ENCODE measurements at places on chromosomes 13 and 19.

DNA sequence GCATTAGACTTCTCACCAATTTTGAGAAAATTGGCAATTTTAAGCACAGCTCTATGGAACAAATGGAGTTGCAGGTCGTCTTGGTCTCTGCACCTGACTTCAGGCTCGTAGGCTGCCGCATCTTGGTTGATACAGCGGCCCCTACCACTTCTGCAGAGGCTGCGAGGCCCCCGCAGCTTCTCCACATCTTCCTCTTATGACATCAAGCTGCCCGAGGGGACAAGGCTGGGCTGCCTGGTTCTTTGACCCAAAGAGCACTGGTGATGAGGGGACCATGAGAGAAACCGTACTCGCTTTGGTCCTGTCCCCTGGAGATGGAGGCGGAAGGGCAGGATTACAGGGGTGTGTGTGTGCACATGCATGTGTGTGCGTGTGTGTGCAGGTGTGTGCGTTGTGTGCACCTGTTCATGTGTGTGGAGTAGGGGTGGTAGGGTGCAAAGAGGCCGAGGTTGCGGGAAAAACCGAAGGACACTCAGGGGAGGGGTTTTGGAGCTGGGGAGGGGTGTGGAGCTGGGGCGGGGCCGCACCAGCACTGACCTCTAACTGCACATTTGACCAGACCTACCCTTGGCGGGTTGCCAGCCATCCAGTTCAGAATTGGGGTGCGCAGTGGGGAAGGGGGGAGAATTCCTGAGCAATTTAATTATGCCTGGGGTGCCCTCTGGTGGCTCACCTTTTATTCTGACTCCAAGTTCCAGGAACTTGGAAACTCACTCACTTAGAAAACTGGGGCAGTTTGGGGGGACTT is 65.1 kb upstream of the ARHGEF7 start:
- DNase-seq = peak; percentile 18

DNA sequence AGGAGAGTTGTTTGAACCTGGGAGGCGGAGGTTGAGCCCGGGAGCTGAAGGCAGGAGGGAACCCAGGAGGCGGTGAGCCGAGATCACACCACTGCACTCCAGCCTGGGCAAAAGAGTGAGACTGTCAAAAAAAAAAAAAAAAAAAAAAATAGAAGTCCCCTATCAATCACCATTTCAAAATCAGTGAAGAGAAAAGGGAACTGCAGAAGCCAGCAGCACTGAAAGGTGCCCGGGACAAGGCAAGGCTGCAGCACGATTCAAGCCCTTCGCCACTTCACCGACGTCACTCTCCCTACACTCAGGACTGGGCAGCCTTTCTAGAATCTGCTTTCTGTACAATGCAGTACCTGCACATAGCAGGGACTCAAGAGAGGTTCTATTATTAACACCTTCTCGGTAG is 21.9 kb upstream of the USP12 start:
- DNase-seq = no peak

GRCh38 chr13:99027260-99027659 is 49.4 kb upstream of the DOCK9 start:
- DNase-seq = no peak

DNA sequence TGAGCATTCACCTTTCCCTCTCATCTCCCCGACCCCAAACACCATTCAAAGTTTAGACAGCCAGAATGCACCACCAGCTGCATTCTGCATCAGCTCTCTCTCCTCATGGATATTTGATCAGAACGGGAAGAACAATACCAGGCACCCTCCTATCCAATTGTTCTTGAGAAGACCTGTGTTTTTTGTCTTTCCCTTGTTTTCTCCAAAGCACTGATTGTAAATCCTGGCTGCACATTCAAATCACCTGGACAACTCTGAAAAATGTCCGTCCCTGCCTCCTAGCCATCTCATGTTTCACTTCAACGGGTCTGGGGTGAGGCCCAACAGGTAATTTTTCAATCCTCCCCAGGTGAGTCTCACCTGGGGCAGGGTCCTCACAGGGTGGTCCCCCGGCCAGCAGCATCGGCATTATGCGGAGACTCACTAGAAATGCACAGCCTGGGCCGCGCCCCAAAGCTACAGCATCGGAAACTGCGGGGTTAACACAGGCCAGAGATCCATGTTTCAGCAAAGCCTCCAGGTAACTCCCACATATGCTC is 5.5 kb downstream of the IRS2 start:
- no peak for DNase-seq

DNA sequence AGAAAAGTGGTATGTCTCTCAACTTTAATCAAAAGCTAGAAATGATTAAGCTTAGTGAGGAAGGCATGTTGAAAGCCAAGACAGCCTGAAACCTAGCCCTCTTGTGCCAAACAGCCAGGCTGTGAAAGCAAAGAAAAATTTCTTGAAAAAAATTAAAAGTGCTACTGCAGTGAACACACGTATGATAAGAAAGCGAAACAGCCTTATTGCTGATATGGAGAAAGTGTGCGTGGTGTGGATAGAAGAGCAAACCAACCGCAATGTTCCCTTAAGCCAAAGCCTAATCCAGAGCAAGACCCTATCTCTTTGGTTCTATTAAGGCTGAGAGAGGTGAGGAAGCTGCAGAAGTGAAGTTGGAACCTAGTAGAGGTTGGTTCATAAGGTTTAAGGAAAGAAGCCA is 96.4 kb downstream of the ZDHHC20 start:
- no peak for DNase-seq

DNA sequence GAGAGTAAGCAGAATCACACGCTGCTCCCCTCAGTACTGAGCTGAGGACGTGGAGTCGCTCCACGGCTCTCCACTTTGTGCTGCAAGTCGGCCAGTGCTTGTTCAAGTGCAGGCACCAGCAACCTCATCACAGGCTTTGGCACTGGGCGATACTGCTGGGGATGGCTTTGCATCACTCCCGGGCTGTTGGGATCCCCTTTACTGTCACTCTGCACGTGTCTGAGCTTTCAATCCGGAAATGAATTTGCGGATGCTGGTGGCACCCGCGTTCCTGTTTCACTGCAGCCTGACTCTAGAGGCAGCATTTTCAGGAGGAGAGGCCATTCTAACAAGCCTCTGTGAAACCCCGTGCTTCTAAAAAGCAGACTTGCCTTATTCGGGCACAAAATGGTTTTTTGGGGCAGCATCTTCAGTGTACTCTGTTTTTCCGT is 19.1 kb downstream of the SMARCA4 start:
- DNase-seq = peak; percentile 58

GRCh38 chr13:34833562-34834182 is 108.4 kb upstream of the NBEA start:
- DNase-seq = no peak

DNA sequence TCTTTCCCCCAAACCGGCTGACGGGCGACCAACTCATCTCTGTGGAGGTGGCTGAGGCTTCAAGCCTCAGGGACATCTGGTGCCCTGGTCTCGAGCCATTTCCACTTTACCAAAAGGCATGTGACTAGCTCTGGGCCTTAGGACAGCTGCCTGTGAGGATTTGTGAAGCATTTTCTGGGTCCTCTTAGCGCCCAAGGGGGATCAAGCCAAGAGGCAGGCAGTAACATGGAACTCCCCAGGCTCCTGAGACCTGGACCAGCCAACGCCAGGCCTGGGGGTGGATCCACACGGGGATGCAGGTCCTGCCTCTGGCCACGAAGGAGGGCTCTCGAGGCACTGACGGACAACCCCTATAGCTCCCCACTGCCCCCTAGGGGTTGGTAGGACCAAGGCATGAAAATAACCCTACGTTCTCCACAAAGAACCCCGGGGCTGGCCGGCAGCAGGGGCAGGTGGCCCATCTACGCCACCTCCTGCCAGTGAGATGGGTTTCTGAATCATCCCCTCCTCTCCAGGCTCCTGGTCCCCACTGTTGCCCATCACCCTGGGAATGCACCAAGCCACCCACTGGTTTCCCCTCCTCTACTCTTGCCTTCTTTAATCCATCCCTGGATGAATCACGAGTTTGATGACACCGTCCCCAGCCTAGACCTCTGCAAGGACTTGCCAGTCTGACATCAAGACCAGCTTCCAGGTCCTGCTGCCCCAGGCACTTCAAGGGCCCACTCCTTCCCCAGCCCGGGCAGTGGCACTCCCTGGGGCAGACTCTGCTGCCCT is 7.0 kb upstream of the MYDGF start:
- peak; percentile 60 for DNase-seq

DNA sequence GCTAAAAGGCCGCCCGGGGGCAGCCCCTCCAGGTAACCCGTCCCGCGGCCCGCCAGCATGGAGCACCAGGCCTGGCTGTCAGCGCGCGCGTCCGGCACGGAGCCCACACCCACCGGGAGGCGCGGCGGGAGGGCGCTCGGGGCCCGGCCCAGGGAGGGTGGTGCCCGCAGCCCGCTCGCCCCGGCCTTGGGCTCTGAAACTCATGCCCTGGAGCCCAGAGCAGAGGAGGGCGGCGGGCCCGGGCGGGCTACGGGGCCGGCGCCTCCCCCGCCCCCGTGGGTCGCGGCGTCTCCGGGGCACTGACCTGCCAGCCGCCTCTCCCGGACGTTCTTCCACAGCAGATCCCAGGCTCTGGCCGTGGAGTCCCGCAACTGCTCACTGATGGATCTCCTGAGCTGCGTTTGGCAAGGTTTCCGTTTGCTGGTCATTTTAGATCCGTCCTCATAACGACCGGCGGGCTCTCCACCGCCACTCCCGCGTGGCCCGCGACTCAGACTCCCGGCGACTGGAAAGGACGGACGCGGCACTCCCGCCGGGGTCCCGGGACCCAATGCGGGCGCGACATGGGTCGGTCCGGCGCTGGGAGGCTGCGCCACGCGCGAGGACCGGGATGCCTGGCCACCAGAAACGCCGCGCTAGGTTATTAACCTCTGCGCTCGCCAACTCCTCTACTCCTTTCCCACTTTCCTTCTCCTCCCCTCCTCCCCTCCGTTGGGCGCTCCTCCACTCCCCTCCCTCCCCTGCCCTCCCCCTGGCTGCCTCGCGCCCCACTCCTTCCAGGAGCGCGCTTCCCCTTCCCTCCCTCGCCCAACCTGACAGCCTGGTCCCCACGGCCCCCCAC is 64.7 kb upstream of the STARD13 start:
- no peak for DNase-seq

DNA sequence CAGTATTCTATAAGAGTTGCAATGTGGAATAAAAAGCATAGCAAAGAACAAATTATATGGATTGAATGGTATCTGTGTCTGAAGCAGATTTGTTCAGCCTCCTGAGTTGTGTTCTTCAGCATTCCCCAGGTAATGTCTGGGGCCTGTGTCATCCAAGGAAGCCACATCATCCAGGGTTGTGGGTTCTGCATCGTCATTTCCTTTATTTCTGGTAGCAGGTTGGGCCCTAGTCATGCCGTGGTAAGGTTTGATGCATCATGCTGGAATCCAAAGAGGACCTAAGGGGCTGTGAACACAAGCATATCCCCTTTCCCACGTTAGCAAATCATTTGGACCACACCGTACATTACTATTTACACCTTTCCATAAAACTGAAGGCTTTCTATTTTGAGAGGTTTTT is 131.0 kb upstream of the ZNF91 start:
- no peak for DNase-seq

DNA sequence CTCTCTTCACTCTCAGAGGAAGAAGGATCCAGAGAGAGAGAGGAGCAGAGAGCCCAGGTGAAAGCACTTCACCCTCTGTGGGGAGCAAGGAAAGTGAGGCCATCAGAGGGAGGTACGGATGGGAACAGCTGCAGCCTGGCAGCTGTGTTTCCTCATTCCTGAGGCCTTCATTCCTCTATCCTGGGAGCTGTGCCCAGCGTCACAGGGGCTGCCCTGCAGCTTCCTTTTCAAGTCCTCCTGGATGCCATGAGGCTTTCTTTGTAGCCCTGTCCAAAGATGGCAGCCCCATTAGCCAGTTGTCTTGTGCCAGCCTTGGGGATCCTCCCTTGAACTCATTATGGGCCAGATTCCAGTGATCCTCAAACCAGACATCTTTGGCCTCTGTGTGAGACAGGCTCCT is 76.8 kb upstream of the PCDH8 start:
- DNase-seq = no peak

DNA sequence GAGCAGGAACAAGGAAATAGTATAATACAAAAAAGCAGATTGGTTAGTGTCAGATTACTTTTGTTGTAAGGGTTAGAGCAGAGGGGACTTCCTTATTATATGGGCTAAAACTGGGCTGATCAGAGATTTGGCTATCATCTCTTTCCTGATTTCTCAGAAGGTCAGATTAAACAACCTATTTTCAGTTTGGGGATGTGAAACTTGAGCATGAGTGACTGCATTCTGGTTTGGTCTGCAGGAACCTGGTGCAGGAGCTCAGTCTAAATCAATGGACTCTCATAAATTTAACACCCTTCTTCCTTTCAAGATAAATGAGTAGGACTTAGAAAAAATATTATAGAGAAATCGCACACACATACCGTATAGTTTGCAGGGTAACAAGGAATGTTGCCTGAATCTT is 12.9 kb upstream of the RFXAP start:
- DNase-seq = no peak

DNA sequence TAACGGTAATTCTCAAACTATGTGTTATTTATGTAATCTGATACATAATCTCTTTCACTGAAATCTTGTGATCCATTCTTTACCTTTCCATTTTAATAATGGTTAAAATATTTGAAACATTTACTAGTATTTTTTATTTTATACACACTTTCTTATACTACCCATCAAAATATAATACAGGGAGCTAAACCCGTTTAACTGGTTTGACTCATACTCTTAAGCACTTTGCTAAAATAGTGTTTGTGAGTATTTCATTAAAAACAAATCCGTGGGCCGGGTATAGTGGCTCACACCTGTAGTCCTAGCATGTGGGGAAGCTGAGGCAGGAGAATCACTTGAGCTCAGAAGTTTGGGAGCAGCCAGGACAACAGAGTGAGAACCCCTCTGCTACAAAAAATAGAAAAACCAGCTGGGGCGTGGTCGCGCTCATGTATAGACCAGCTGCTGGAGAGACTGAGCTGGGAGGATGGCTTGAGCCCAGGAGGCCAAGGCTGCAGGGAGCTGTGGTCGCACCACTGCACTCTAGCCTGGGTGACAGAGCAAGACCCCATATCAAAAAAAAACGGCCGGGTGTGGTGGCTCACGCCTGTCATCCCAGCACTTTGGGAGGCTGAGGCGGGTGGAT is 43.8 kb upstream of the DCUN1D2 start:
- DNase-seq = no peak

DNA sequence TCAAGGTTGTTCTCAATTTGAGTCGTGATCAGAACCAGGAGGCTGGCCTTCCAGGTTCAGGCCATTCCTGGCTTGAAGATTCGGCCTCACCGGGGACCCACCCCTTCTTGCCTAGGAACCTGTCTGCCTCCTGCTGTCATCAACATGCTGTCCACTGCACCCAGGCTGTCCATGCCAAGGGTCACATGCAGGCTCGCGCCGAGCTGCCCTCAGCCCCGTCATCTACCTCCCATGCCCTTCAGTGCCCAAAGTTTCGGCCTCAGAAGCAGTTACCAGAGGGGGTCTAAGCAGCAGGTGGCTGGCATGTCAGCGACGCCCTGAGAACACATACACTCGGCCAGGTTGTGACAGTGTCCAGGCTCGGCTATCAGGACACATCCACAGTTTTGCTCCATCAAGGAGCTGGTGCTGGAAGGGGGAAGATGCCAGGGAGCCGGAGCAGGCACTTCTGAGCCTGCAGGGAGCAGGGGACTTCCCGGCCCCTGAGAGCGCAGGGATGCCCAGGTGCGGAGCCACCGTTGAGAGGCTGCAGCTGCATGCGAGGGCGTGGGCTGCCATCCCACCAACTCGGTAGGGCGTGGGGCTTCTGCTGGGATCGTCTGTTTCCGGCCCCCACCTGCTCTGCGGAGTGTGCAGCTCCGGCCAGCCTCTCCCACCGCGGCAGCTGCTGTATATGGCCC is 590.9 kb upstream of the SLITRK5 start:
- no peak for DNase-seq

GRCh38 chr19:35114353-35115176 is 1.1 kb upstream of the FXYD3 start:
- DNase-seq = peak; percentile 78

- no peak for DNase-seq
These were observed 28.9 kb downstream of the PPP1R37 start for GRCh38 chr19:45121827-45122345.

GRCh38 chr19:39507715-39508364 is 7.1 kb upstream of the SELENOV start:
- no peak for DNase-seq

All from dorsolateral prefrontal cortex (tissue), 122 donors.